ENCODE measurements at places on chromosomes 3 and 15.

GRCh38 chr3:66469220-66469640 is 31.6 kb downstream of the LRIG1 start:
- DNase-seq, result no peak

DNA sequence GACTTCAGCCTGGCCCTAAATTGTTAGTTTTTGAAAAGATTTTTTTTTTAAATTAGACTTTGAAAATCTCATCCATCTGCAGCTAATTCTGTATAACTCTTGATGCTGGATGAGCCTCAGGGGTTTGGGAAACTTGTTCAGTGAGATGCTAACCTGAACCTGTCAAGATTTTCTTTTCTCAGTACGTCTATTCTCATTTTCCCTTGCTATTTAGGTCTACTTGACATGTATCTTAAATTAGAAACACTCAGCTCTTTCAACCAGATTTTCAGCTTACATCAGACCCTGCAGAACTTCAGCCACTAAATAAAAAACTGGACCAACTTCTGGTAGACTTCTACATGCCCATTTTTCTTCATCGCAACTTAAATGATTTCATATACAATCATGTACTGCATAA is 61.4 kb downstream of the MFSD1 start:
- DNase-seq, result no peak

- no peak for DNase-seq
Measured at GRCh38 chr3:167184511-167184910, 195.6 kb downstream of the ZBBX start.

DNA sequence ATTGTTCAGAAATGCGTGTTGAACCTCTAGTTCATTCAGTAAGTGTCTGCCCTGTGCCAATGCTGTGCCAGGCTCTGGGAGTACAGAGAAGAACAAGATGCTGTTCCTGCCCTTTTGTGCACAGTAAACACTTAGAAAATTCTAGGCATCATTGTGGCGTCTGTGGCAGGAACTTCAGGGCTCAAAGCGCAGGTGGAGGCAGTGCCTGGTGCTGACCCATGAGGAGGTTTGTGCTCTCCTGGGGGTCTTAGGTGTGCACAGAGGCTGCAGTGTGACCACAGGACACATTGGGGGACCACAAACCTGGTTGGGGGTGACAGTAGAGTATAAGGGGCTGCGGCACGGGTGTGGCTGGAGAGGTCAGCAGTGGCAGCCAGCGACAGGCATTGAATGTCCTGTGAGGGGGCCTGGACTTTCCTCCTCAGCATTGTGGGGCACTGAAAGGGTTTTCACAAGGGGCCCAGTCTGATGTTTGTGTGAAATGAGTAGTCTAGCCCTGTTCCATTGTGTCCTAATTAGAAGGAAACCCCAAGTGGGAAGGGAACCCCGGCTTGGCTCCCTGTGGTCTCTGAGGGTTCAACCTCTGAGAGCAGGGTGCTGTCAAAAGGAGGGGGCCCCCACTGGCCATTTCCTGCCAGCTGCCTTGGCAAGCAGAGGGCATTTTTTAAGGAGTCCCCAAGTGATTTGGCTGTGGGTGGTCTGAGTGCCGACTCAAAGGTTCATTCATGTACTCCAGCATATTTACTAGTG is 20.9 kb downstream of the MRAS start:
- no peak for DNase-seq

- no peak for DNase-seq
Measured at GRCh38 chr3:15007681-15008141, 57.4 kb downstream of the MRPS25 start.

- DNase-seq, result no peak
Measured at GRCh38 chr15:68432441-68433064, 590 bp upstream of the ITGA11 start.

- DNase-seq, result no peak
Measured at GRCh38 chr3:23580096-23580713, 225.6 kb upstream of the UBE2E1 start.

- DNase-seq, result no peak
Measured at GRCh38 chr15:38226608-38227266, 25.9 kb upstream of the SPRED1 start.

GRCh38 chr15:29470794-29471193 is 201.2 kb upstream of the NSMCE3 start:
- DNase-seq, result no peak

DNA sequence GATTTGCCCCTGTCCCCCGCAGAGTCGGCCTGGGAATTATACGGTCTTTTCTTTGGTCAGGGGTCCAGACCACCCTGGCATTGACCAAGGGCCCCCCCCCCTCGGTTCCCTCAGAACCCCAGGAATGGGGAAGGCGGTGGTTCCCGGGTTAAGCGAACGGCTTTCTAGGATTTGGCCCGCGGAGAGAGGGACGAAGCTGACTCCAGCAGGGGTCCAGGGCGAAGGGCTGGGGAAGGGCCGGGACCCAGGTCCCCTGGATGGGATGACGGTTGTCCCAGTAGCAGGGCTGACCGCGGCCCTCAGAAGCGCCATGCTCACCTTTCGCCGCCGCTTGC is 274 bp downstream of the RRP9 start:
- no peak for DNase-seq

GRCh38 chr3:70561796-70562195 is 249.4 kb upstream of the MDFIC2 start:
- no peak for DNase-seq

- DNase-seq, result no peak
Measured at GRCh38 chr3:46935168-46935858, 41.2 kb downstream of the CCDC12 start.

GRCh38 chr15:66733976-66734375 is 31.9 kb downstream of the SMAD6 start:
- DNase-seq, result no peak

DNA sequence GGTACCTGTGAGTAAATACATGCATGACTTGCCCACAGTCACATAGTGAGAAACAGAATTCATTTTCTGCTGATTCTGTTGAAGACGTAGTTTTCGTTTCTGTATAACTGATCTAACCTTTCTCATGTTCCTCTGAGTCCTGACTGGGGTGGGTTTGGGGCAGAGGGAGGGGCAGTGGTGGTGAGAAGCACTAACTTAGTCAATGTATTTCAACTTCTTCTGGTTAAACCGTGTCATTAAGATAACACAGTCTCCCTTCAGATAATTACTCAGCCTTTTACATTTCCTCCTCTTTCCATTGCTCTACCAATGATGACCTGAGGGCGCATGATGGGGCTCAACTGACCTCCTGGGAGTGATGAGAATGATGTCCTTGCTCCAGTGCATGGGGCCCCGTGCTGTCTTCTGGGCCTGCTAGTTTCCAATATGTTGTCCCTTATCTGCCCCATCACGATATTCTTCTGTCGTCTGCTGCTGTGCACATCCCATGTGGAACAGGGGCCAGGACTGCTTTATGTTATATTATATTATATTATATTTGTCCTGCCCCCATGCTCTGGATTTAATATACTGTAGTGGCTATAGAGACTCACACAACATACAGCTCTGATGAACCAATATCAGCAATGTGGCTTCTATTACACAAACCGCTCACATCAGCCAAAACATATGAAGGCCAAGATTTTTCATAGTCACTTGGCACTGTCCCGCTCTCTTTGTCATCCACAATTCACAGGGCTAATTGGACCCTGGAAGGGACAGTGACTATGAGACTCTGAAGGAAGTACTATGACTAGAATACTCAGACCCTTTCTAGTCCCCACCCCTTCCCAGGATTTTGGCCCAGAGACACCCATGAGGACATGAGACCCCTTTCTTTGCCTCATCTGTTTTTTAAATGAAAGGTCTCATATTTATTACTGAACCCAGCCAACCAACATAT is 407.1 kb upstream of the MCTP2 start:
- DNase-seq, result no peak

GRCh38 chr15:71239592-71240364 is 124.5 kb downstream of the THSD4 start:
- DNase-seq, result no peak

DNA sequence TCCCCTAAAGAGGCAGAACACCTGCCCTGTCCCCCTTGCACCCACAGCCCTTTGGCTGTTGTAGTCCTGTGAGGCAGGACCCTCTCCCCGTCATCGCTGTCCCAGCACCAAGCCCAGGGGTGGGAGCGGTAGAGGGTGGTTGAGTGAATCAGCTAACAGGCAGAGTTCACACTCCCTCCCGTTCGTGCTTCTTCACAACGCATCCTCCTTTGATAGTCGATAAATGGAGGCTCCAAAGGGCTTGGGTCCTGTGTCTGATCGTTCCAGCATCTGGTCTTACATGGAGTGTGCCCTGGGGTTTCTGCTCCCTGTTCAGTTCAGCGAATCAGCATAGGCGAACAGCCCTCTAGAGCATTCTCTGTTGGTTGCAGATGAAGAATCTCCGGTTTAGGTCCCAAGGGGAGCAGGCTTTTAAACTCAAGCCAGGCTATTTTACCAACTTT is 820 bp upstream of the HMCES start:
- peak; percentile 56 for DNase-seq

DNA sequence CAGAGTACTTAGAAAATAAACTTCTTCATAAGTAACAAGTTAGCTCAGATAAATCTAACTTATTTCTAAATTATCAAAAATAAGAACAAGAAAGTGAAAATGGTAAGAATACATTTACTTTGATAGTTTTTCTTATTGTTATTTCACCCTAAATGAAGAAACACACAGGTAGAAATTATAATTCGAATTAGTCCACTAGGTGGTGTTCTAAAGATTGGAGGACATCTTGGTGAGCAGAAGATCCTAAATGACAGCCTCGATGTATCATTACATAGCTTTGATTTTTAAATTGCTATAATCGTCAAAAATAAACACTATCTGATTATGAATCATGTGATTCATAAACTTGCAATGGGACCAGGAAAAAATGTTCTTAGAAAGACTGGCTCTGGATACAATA is 280.8 kb upstream of the UBE2E2 start:
- no peak for DNase-seq

DNA sequence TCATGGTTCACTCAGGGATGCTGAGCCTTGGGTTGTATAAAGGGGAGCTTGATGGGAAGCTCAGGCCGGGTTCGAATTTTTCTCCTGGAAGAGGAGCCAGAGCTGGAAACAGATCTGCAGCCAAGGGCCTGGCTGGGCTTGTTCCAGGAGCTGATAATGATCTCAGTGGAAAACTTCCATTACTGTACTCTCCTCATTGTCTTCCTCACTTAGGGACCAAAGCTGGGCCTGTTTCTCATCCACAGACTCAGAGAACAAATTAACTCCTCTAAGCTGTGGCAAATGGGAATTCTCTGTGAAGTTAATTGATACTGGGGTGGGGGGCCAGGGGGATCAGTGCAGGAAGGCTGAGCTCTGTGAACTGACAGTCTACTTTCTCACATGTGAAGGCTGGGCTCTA is 92.0 kb downstream of the PRICKLE2 start:
- DNase-seq, result no peak

DNA sequence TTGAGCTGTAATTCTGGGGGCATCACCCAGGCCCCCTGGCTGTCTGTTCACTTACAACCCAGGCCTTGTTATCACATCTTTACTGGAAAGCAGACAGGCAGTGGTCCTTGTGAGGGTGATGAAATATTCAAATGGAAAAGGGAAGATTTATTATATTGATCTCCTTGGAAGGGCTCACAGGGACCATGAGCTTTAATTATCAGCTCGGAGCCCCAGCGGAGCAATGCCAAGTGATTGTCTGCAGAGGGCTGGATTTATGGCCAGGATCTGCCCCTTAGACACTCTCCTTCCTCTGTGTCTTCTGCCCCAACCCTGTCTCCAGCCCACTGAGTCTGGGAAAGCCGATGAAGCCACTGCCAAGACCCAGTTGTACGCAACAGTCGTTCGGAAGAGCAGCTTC is 31.9 kb downstream of the CCDC33 start:
- no peak for DNase-seq

- no peak for DNase-seq
Measured at GRCh38 chr3:130760922-130761321, 14.3 kb upstream of the PIK3R4 start.

DNA sequence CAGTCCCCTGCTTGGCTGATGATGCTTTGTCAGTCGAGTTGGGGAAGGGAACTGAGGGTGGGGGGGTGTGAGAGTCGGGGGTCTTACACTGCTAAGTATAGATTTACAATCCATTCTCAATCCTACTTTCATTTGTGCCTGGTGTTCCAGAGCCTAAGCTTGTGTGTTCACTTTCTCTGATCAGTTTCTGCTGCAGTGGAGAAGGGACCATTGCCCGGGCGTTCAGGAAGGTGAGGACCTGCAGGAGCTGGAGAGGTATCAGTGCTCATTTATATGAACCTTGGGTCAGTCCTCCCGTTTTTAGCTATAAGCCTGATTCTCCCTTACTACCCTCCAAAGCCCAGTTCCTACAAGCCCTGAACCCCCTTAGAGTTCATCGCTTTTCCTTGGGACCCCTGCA is 41.0 kb upstream of the TRAK1 start:
- DNase-seq, result no peak

DNA sequence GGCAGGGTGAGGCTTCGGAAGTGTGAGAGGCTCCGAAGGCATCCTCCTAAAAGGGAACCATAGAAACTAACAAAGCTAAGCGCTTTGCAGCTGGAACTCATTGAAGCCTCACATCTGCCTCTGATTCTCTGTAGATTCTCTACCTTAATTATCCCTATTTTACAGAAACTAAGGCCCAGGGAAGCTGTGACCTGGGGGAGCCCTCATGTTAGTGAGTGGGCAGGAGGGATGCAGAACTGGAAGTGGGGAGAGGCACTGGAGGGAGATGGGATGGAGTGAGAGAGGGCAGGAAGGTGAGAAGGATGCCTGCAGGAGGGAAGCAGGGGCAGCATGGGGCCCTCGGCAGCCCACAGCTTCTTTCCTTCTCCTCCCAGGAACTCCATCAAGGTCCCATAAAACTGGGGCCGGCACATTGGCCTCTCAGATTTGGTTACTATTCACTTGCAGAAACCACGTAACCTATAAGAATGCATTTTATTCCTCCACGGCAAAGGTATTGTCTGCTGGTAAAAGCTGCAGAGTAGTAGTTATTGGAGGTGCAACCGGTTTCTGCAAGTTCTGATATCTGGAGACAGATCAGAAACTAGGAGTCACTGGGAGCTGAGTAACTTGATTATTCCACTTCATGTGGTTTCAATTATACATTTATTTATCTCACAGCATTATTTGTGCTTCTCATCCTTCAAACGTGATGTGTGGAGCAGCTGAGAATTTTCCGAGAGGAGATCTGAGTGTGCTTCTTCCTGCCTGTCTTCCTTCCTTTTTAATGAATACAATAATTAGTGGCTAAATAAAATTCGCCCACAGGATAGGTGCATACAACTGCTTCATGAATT is 24.0 kb upstream of the CHCHD6 start:
- no peak for DNase-seq

DNA sequence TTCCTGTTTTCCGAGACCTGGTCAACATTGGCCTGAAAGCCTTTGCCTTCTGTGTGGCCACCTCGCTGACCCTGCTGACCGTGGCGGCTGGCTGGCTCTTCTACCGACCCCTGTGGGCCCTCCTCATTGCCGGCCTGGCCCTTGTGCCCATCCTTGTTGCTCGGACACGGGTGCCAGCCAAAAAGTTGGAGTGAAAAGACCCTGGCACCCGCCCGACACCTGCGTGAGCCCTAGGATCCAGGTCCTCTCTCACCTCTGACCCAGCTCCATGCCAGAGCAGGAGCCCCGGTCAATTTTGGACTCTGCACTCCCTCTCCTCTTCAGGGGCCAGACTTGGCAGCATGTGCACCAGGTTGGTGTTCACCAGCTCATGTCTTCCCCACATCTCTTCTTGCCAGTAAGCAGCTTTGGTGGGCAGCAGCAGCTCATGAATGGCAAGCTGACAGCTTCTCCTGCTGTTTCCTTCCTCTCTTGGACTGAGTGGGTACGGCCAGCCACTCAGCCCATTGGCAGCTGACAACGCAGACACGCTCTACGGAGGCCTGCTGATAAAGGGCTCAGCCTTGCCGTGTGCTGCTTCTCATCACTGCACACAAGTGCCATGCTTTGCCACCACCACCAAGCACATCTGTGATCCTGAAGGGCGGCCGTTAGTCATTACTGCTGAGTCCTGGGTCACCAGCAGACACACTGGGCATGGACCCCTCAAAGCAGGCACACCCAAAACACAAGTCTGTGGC is 16.9 kb downstream of the TMEM43 start:
- no peak for DNase-seq
